Endodermal cell (in vitro differentiated cells): ENCODE measurements at places on chromosomes 12 and 14. TPM values are rescaled to one million over a fixed set of nuclear protein-coding genes. Genes with fewer than 3 reads are reported as not detected.

GRCh38 chr14:102394717-102395375, 32.1 kb downstream of the TECPR2 start:
- H3K4me1 ChIP-seq = no peaks in the 10 kb centered on the region
- DNase-seq = no peak
- no peaks in the 10 kb centered on the region for H3K36me3 ChIP-seq
- H3K27ac ChIP-seq = no peak overlapping the region
- no peaks in the 10 kb centered on the region for H3K27me3 ChIP-seq

DNA sequence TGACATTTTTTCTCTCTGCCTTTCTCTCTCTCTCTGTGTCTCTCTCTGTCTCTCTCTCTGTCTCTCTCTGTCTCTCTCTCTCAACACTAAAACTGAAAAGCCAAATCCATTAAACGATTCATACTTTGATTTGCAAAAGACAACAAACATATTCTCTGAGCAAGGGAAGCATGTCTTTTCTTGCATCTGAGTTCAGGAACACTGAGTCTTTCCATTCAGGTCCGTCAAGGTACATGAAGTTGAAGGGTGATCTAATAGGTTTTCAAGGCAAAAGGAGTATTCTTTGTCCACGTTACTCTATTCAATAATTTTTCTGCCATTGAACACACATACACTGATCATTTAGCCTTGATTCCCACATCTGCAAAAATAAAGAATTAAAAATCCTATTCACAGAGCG, 900.9 kb downstream of the BCL11B start:
- H3K4me1 ChIP-seq = no peaks in the 10 kb centered on the region
- H3K27ac ChIP-seq = no peak overlapping the region
- no peak overlapping the region for H3K4me3 ChIP-seq
- DNase-seq = no peak

The TPH2 gene
- total RNA-seq = 0.11 and 0.38 TPM in 2 replicates

GRCh38 chr12:91877456-91878235, 268.0 kb downstream of the BTG1 start:
- no peak overlapping the region for H3K4me3 ChIP-seq
- no peak overlapping the region for H3K27ac ChIP-seq
- H3K4me1 ChIP-seq = peaks cover 2% of the 10 kb centered on the region
- no peaks in the 10 kb centered on the region for H3K27me3 ChIP-seq
- no peak for DNase-seq

DNA sequence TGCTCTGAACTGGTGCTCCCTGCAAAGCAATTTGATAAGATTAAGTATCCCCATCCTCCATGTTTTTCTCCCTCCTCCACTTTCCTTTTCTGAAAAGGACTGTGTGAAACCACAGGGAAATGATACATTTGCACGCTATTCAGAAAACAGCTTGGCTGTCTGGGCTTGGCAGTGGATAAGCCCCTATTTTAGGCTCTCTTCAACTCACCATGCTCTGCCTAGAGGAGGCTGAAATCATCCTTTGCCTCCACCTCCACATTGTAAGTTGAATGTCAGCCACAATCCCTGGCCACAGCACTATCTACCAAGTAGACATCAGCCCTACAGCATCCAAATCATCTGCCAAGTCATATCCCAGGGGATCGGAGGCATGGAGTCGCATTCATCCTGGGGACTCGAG, 642.3 kb downstream of the RPS29 start:
- no peaks in the 10 kb centered on the region for H3K36me3 ChIP-seq
- H3K27me3 ChIP-seq = peaks cover 5% of the 10 kb centered on the region
- no peak overlapping the region for H3K4me3 ChIP-seq
- no peaks in the 10 kb centered on the region for H3K4me1 ChIP-seq
- no peak overlapping the region for H3K27ac ChIP-seq
- no peak for DNase-seq

The MYO1H gene
- total RNA-seq = not detected in 2 replicates

The SLC6A15 gene
- 4.7 and 4.9 TPM in 2 replicates for total RNA-seq

- no peak for DNase-seq
- H3K4me1 ChIP-seq = no peaks in the 10 kb centered on the region
- no peak overlapping the region for H3K4me3 ChIP-seq
- H3K27ac ChIP-seq = no peak overlapping the region
These were observed 376.2 kb downstream of the GXYLT1 start for GRCh38 chr12:41768456-41768855.

The DHRS2 gene
- total RNA-seq = 0.50 and 0.66 TPM in 2 replicates

GRCh38 chr12:82426586-82426985, 68.3 kb downstream of the METTL25 start:
- H3K4me1 ChIP-seq = peaks cover 9% of the 10 kb centered on the region
- DNase-seq = peak; percentile 56
- H3K4me3 ChIP-seq = no peak overlapping the region
- H3K36me3 ChIP-seq = no peaks in the 10 kb centered on the region

The SERPINA10 gene
- not detected in 2 replicates for total RNA-seq

DNA sequence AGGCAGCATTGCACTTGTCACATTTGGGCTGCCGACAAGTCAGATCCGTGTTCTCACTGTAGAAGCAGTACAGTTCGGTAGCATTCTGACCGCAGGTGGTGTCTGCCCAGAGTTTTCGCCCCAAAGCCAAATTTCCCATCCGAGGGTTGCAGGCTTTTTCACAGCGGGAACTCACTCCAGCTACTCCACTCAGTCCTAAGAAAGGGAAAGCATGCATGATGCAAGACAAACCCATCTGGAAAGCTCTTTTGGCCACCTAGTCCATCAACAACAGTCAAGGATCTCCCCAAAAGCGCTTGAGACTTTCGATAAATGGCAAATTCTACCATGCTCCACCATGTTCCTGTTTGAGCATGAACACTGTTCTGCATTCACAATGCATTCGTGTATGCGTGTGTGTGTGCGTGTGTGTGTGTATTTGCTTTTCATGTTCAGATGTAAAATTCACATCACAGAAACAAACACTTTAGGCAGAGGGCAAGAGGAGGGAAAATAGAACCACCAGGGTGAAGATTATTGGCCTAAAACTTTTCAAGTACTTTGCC, 3.2 kb downstream of the NTN4 start:
- H3K36me3 ChIP-seq = peaks cover 55% of the 10 kb centered on the region
- H3K4me3 ChIP-seq = peak overlapping the region; percentile 90
- peaks cover 22% of the 10 kb centered on the region for H3K27me3 ChIP-seq
- peaks cover 6% of the 10 kb centered on the region for H3K4me1 ChIP-seq

DNA sequence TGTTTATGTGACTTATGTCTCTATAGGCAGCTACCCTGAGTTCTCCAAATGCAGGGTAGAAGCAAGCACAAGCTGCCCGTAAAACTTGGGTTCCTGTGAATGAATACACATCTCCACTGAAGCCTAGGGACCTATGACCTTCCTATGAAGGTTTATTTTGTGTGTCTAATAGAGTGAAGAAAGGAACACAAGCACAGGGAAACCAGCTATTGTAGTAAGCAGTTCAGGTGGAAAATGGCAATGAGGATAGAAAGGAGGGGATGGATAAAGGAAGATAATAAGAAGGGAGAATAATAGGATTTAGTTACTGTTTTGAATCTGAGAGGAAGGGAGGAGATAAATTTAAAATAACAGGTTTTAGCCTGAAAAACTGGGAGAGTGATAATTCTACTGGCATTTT, 2.4 kb downstream of the PFKM start:
- peak overlapping the region; percentile 41 for H3K4me3 ChIP-seq
- H3K36me3 ChIP-seq = peaks cover 30% of the 10 kb centered on the region
- H3K27ac ChIP-seq = no peak overlapping the region
- peaks cover 6% of the 10 kb centered on the region for H3K4me1 ChIP-seq

The ADCY4 gene
- 0.49 TPM in 1 of 3 replicates, not detected in the others for total RNA-seq

The SINHCAF gene
- total RNA-seq = 779 and 840 TPM in 2 replicates

DNA sequence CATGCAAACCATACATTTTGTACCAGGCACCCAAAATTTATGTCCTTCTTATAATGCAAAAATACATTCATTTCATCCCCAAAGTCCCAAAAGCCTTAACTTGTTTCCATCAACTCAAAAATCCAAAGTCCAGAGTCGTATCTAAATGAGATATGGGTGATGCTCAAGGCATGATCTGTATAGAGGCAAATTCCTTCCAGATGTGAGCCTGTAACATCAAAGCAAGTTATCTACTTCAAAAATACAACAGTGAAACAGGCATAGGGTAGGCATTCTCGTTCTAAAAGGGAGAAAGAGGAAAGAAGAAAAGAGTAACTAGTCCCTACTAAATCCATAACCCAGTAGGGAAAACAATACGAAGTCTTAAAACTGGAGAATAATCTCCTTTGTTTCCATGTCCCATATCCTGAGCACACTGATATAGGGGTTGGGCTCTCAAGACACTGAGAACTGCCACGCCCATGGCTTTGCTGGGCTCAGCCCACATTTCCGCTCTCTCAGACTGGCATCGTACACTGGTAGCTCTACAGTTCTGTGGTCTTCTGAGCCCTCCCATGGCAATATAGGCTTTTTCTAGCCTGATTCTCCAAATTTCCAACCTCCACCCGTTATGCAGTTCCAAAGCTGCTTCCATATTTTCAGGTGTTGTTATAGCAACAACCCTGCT, 232.8 kb downstream of the TMTC2 start:
- no peak overlapping the region for H3K4me3 ChIP-seq
- H3K36me3 ChIP-seq = no peaks in the 10 kb centered on the region
- no peaks in the 10 kb centered on the region for H3K4me1 ChIP-seq
- H3K27me3 ChIP-seq = no peaks in the 10 kb centered on the region
- DNase-seq = no peak
- H3K27ac ChIP-seq = no peak overlapping the region

DNA sequence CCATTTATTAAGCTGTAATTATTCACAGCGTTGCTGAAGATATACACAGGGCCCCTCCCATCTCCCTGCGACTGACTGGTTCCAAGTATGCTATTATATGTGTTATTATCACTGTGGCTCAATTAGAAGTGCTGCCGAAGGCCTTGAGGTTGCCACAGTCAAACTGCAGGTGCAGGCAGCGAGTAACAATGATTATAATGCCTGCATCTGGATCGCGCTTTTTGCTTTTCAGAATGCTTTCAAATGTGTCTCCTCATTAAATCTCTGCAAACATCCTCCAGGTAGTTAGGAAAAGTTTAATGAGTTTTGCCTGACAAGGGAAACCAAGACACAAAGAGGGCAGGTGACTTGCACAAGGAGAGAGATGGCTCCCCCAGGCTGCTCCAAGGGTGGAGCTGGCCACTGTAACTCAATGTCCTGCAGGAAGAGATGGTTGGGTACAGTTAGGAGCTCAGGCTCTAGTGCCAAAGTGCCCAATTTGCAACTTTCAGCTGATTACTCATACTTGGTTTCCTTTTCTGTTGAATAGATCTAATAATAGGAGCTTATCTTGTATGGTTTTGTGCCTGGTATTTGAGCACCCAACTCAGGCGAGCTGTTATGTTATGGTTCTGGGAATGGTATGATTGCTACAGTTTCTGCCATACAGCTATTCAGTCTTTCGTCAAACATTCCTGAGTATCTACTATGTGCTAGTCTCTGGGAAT, 1.7 kb upstream of the SYNE3 start:
- no peaks in the 10 kb centered on the region for H3K36me3 ChIP-seq
- H3K4me1 ChIP-seq = peaks cover 19% of the 10 kb centered on the region
- DNase-seq = no peak

DNA sequence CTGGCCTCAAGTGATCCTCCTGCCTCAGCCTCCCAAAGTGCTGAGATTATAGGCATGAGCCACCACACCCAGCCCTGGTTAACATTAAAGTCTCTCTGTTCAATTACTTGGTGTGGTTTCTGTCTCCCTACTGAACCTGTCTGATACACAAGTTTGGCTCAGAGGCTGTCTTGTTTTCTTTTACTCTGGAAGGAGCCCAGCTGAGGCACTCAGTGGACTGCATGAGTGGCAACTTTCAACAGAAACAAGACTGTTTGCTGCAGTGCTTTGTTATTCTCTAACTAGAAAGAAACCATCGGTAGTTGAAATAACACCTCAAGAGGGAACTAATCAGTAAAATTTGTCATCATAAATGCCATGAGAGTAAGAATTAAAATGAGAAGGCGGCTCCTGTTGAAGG, 238.7 kb downstream of the FOXN3 start:
- H3K27ac ChIP-seq = no peak overlapping the region
- no peaks in the 10 kb centered on the region for H3K27me3 ChIP-seq
- peaks cover 11% of the 10 kb centered on the region for H3K4me1 ChIP-seq
- peaks cover 3% of the 10 kb centered on the region for H3K36me3 ChIP-seq
- H3K4me3 ChIP-seq = no peak overlapping the region
- no peak for DNase-seq

The PPP1CC gene
- 179 to 189 TPM (median 185 TPM) in 3 replicates for total RNA-seq

DNA sequence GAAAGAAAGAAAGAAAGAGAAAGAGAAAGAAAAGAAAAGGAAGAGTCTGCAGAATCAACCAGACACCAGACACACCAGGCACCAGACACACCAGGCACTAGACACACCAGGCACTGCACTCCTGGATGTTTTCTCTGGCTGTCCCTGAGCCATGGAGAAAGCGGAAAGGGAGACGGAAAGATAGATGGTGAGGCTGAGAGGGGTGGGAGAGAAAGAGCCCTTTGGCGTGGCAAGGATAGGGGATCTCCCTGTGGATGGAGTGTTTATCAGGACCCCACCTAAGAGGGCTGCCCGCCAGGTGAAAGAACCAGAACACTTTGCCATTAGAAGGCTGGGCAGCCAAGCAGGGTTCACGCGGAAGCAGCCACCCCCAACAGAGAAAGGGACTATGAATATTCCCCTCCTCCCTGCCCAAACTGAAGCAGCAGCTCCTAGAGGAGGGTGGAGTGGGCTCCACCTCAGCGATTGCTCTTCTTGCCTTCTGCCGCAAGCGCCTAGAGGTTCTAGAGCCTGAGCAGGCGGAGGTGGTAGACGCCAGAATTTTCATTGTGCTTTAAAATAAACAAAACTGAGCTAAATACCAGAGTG, 13.4 kb downstream of the ST8SIA1 start:
- no peak overlapping the region for H3K27ac ChIP-seq
- H3K36me3 ChIP-seq = peaks cover 17% of the 10 kb centered on the region
- H3K4me1 ChIP-seq = no peaks in the 10 kb centered on the region
- no peak overlapping the region for H3K4me3 ChIP-seq
- peak; percentile 62 for DNase-seq
- no peaks in the 10 kb centered on the region for H3K27me3 ChIP-seq

GRCh38 chr12:108838194-108839017, 19.0 kb downstream of the SSH1 start:
- no peak overlapping the region for H3K4me3 ChIP-seq
- peak; percentile 94 for DNase-seq
- peak overlapping the region; percentile 65 for H3K27ac ChIP-seq
- no peaks in the 10 kb centered on the region for H3K27me3 ChIP-seq
- H3K36me3 ChIP-seq = peaks cover 51% of the 10 kb centered on the region

The ENDOU gene
- total RNA-seq = not detected in 3 replicates

DNA sequence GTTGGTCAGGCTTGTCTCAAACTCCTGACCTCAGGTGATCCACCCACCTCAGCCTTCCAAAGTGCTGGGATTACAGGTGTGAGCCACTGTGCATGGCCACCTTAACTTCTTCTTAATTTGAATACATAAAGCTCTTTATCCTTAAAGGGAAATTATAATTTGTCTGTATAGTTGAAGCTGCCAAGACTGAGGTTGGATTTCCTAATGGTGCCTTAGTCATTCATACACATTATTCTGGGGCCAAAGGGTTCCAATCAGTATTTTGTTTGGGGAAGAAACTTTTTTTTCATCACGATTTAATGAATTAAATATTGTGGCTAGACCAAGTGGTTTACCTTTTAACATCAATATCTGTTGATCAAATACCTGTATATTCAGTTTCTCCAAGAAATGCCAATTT, 135.9 kb downstream of the SYT1 start:
- no peak overlapping the region for H3K27ac ChIP-seq
- no peak overlapping the region for H3K4me3 ChIP-seq
- no peaks in the 10 kb centered on the region for H3K27me3 ChIP-seq
- DNase-seq = no peak

The OASL gene
- total RNA-seq = not detected in 2 replicates

GRCh38 chr14:55401751-55402150, 9.9 kb downstream of the ATG14 start:
- no peak overlapping the region for H3K27ac ChIP-seq
- no peaks in the 10 kb centered on the region for H3K36me3 ChIP-seq
- no peaks in the 10 kb centered on the region for H3K4me1 ChIP-seq
- no peaks in the 10 kb centered on the region for H3K27me3 ChIP-seq
